Esophagus muscularis mucosa (tissue), 4 donors: ENCODE measurements at places on chromosomes 7 and 10. TPM values are rescaled to one million over a fixed set of nuclear protein-coding genes. Genes with fewer than 3 reads are reported as not detected.

GRCh38 chr10:95861386-95861785 lies 46.4 kb upstream of the CC2D2B start:
- H3K4me1 ChIP-seq = peaks cover 18% of the 10 kb centered on the region
- H3K27me3 ChIP-seq = no peaks in the 10 kb centered on the region
- H3K36me3 ChIP-seq = peaks cover 26% of the 10 kb centered on the region
- DNase-seq = no peak
- no peak overlapping the region for H3K4me3 ChIP-seq

GRCh38 chr7:17994079-17994850 lies 33.4 kb downstream of the PRPS1L1 start:
- no peak for DNase-seq
- H3K4me3 ChIP-seq = no peak overlapping the region
- no peaks in the 10 kb centered on the region for H3K36me3 ChIP-seq
- no peaks in the 10 kb centered on the region for H3K27me3 ChIP-seq
- no peaks in the 10 kb centered on the region for H3K4me1 ChIP-seq
- H3K27ac ChIP-seq = no peak overlapping the region

- H3K27ac ChIP-seq = no peak overlapping the region
- no peak overlapping the region for H3K4me3 ChIP-seq
- no peak for DNase-seq
- no peaks in the 10 kb centered on the region for H3K36me3 ChIP-seq
- no peaks in the 10 kb centered on the region for H3K4me1 ChIP-seq
These were observed 72.5 kb upstream of the IGFBP3 start for GRCh38 chr7:45993621-45994020.

DNA sequence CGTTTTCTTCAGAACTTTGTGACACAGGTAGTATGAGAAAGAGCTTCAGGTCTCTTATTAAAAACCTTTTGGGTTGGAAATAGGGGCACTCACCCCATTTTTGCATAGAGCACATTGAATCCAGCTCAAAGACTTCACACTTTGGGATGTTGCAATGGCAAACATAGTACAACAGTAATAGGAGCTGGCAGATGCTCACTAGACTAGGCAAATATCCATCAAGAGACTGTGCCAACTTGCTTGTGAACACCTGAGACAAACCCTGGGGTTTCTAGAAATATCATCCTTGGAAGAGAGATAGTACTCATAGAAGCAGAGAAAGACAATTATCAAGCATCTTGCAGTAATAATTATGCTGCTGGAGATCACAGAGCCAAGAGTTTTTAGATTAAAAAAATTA lies 280.0 kb downstream of the CACNA2D1 start:
- DNase-seq = no peak
- H3K4me3 ChIP-seq = no peak overlapping the region
- H3K4me1 ChIP-seq = peaks cover 6% of the 10 kb centered on the region
- H3K27me3 ChIP-seq = no peaks in the 10 kb centered on the region
- no peak overlapping the region for H3K27ac ChIP-seq

- H3K4me3 ChIP-seq = no peak overlapping the region
- peaks cover 34% of the 10 kb centered on the region for H3K4me1 ChIP-seq
- no peaks in the 10 kb centered on the region for H3K27me3 ChIP-seq
- no peak for DNase-seq
These were observed 5.4 kb downstream of the PLAC9 start for GRCh38 chr10:80137920-80138319.

DNA sequence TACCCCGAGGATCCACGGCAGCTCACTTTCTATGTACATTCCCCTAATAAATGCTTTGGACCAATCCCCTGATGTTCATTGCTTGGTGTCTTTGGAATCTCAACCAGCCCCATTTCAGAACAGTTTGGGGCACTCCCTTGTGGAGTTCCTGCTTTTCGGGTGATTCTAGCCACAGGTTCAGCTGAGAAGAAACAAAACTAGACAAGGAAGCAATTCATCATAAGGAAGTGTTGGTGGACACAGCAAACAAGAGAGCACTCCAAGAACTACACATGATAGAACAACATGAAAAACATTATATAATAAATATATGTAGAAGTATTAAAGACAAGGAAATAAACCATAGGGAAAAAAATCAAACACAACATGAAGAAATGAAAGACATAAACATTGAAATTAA lies 6.0 kb upstream of the CCDC136 start:
- peaks cover 17% of the 10 kb centered on the region for H3K4me1 ChIP-seq
- no peaks in the 10 kb centered on the region for H3K36me3 ChIP-seq
- no peak for DNase-seq
- H3K27me3 ChIP-seq = no peaks in the 10 kb centered on the region

DNA sequence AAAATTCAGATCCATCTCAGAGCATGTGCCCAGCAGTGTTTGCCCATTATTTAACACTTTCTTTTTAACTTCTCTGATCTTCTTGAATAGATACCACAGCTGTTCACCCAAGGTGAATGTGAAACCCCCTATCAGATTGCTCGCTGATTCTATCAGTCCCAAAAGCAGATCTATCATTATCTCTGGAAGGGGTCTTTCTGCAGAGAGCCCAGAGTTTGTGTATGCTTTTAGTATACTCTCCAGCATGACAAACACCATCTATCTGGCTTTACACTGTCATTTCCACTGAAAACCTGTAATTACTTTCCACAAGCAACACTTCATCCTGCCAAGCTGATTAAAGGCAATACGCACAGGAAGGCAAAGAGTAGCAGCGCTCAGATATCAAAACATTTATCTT lies 168.2 kb downstream of the CACNA2D1 start:
- no peaks in the 10 kb centered on the region for H3K36me3 ChIP-seq
- DNase-seq = no peak
- H3K4me3 ChIP-seq = no peak overlapping the region
- H3K27ac ChIP-seq = no peak overlapping the region
- H3K27me3 ChIP-seq = no peaks in the 10 kb centered on the region

EIF5AL1 gene
- not detected for total RNA-seq

DGKI gene
- 0.66 TPM for total RNA-seq

BAMBI gene
- total RNA-seq = 8.0 TPM

DNA sequence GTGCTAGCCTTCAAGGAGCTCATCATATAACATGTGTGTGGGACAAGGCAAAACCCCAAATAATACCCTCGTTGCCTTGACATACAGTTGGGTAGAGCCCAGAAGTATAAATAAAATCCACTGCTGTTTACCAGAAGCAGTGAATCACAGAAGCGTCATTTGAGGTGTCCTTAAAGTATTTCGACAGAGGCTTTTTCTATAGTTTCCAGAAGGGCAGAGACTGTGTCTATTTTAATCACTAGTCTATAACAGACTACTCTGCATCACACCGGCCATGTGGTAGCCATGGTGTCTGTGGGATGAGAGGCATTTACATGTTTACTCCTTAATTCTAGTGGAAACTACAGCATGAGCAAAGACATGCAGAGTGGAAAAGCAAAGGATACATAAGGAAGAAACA lies 131.3 kb downstream of the CTTNBP2 start:
- H3K36me3 ChIP-seq = peaks cover 70% of the 10 kb centered on the region
- H3K4me1 ChIP-seq = no peaks in the 10 kb centered on the region
- no peak overlapping the region for H3K4me3 ChIP-seq
- H3K27ac ChIP-seq = no peak overlapping the region
- no peaks in the 10 kb centered on the region for H3K27me3 ChIP-seq

CPA1 gene
- not detected for total RNA-seq

TPK1 gene
- 4.3 TPM for total RNA-seq

DNA sequence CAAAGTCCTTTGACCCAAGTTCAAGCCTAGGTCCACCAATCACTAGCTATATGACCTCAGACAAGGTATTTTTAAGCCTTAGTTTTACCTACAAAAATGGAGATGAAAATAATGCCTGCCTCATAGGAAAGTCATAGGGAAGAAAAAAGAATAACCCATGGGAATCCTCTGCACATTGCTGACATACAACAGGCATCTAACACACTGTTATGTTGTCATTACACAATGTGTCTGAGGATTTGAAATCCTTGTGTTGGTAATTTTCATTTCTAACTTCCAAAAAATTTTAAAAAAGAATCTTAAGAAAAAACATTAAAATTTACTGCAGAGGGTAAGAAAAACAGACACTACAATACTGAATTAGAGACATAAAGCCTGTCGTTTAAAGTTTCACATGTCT lies 5.7 kb downstream of the ANK3 start:
- peaks cover 14% of the 10 kb centered on the region for H3K4me1 ChIP-seq
- H3K4me3 ChIP-seq = no peak overlapping the region
- H3K27me3 ChIP-seq = no peaks in the 10 kb centered on the region
- no peak overlapping the region for H3K27ac ChIP-seq
- H3K36me3 ChIP-seq = no peaks in the 10 kb centered on the region
